ENCODE measurements at places on chromosomes 1 and 21.

DNA sequence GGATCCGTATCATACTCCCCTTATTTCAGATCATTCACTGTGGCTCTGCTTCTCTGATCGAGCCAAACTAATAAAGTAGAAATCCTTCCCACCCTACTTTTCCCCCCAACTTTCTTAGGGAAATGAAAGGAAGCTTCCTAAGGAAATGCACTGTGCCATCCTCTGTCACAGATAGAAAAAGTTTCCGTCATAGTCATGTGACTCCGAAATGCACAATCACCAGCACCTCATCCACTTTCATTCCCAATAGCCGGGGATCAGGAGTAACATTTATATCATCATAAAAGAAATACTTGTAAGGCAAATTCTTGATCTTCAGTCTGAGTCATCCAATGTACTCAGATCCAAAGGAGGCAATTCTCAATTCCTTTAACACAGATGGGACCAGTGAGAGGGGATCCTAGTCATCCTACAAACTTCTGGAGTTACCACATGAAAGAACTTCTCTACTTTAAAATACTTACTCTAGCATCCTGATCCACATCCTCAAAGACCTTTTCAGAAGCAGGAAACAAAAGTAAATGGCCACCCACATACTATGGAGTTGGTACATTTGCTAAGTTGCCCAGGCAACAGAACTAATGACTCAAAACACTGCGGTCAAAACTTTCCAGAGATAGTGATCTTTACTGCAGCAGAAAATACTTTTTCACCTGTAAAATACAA lies 97.8 kb upstream of the ZC3H11B start:
- no peak for DNase-seq

GRCh38 chr21:38753114-38753513 lies 52.6 kb upstream of the ETS2 start:
- no peak for DNase-seq

DNA sequence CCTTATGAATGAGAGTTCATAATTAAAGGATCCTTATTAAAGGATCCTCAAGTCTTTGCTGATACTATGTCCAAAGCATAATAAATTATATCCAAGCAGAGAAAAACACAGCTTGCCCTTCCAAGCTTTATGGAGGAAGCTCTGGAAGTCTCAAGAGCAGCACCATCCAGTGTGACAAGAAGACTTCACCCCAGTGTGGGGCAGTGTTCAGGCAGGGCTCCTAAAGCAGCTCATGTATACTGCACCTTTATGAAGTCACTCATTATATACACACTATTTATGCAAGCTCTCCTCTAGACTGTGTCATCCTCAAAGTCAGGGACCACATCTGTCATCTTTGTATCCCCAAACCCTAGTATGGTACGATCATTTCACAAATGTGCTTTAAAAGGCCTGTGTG lies 11.9 kb upstream of the CCN1 start:
- DNase-seq: no peak

DNA sequence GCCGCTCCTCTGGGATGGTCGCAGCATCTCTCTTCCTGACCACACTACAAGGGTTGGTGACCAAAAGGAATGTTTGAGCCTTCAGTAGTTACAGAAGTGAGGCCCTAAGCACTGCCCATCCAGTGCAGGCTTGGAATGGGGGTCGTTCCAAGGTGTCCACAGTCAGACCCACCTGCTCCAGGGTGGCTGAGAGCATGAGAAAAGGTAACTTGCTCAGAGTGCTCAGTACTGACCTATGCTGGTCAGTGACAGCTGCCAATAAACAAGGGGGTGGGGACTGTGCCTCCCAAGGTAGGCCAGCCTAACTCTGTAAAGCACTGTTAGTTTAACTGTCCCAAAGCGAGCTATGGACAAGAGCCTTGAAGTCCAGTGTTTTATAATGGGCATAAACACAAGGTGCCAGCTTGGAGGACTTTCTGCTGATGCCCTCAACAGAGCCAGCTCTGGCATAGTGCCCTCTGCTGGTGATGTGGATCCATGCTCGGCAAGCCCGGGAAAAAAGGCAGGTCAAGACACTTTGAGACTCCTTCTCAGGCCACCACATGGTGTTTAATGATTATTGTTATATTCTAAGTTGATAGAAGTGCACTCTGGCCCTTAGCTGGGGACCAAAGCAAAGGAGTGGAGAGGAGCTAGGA lies 78.1 kb upstream of the DNAH14 start:
- DNase-seq: peak; percentile 40

DNA sequence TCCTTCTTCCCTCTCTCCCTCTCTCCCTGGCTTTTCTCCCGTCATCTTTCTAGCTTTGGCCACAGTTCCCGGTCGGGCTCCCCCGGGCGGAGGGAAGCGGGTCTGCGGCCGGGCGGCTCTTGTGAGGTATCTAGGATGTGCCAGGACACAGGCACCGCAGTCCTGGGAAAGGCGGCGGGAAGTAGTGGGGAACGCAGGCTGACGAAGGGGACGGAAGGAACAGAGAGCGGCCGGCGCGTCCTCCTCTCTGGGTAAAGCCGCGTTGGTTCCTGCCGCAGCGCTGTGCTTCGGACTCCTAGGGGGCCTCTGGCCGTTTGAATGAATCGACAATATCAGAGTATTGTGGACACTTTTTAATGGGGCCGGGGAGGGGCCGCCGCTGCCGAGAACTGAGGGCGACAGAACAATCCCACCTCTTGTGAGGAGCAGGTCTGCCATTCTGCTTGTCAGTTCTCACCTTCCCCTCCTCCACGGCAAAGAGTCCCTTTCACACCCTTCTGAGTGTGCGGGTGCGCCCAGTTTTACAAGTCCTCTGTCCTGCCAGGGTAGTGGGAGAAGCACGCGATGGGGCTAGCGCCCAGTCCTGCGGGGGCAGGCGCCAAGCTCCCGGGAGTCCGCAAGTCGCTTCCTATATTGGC lies 1.2 kb upstream of the LHX9 start:
- DNase-seq: no peak

DNA sequence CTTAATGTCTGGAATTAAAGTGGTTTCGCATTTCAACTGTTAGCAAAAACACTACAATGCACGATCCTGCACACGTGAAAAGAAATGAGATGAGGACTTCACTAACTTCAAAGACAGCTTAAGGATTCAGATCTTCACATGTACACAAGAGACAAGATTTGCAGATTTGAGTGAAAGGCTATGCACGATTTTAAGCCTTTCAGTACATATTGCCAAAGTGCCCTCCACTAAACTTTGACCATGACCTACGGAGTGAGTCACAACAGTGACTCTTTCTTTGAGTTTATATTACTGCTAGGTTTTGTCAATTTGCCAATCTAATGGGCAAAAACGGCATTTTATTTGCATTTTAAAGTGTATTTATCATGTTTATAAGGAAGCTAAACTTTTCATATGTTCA lies 41.2 kb upstream of the CR1L start:
- DNase-seq: no peak

DNA sequence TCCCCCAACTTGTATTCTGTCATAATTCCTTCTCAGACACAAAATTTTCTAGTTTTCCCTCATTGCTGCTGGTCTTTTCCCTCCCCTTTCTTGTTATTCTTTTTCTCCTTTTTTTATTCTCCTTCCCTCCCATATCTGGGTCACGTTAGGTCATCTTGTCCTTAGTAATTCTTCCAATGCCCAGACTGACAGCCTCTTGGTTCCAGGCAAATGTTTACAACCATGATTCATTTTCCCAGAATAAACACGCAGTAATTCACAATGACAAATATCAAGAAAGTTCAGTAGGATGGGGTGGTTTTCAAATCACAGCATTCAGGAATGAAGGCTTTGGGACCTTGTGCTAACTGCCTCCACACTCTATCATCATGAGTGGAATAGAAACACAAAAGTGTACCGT lies 25.2 kb downstream of the NHLH2 start:
- no peak for DNase-seq

DNA sequence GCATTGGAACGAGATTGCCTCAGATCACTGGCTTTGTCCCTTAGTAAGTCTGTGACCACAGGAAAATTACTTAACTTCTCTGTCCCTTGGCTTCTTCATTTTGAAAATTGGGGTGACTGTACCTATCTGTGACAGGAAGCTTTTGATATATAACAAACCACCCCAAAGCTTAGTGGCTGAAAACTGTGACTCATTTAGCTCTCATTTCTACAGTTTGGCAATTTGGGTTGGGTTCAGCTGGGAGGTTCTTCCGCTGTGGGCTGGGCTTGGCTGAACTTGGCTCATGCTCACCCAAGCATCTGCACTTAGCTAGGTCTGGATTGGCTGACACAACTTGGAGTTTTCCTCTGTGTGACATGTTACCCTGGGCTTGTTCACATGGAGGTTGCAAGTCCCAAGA lies 14.0 kb downstream of the C1orf94 start:
- DNase-seq: no peak

- no peak for DNase-seq
Measured at GRCh38 chr1:201888282-201889089, at the start of gene SHISA4. SHISA4 (plus strand) TSS chr1:201888898; CDS start chr1:201888995, 97 bp downstream.

GRCh38 chr1:166343276-166343675 lies 176.5 kb upstream of the FAM78B start:
- DNase-seq: no peak

DNA sequence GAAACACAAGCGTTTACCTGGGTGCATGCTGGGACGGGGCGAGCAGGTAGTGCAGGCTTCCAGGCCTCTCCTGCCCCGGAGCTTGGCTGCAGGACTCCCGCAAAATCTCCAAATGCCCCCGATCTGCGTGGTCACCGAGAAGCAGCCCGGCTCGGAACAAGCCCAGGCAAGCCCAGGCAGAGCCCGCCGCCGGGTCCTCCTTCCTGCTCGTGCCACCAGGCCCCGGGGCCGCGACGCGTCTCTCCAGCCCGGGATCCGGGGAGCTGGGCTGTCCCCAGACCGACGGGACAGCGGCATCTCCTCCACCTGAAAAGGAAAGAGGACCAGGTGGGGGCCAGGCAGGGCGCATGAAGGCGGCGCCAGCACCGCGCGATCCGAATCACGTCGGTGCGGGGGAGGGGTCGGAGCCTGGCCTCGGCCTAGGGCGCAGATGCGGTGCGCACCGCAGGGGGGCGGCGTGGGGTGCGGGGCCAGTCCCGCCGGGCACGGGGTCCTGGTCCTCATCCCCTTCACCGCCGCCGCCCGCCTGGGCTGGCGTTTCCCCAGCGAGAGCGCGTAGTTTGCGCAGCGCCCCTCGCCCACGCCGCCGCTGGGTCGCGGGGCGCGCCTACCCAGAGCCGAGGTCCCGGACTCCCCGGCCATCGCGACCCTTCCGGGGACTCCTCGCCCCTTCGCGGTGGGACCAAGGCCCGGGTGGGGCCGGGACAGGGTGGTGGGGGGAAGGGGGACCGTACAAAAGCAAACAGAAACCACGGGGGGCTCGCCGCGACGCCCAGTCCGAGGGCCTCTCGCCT lies 52.4 kb upstream of the H6PD start:
- DNase-seq: no peak

- no peak for DNase-seq
Measured at GRCh38 chr1:30445449-30445848, 277.9 kb downstream of the MATN1 start.

- no peak for DNase-seq
Measured at GRCh38 chr21:42493109-42494060, 2.6 kb downstream of the RSPH1 start.

- no peak for DNase-seq
Measured at GRCh38 chr1:71559880-71560279, 479.0 kb upstream of the ZRANB2 start.

DNA sequence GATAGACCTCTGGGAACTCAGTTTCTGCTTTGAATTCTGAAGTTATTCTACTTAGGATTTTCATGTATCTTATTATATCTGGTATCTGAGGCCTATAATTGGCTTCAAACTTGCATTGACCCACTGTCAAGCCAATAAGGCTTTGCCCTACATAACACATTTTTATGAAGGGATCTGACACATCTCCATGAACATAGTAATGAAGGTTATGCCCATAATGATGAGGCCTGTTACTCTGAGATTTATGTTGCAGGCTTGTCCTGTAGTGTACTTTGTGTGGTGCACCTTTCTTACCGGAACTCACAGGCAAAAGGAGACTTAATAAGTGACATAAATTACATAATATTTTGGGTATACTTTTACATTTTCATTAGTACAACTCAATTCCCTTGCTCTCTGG lies 14.1 kb downstream of the RGL1 start:
- no peak for DNase-seq

- DNase-seq: no peak
Measured at GRCh38 chr21:36835383-36835795, 131.1 kb downstream of the HLCS start.

GRCh38 chr1:47508702-47509431 lies 71.0 kb downstream of the FOXD2 start:
- DNase-seq: no peak

DNA sequence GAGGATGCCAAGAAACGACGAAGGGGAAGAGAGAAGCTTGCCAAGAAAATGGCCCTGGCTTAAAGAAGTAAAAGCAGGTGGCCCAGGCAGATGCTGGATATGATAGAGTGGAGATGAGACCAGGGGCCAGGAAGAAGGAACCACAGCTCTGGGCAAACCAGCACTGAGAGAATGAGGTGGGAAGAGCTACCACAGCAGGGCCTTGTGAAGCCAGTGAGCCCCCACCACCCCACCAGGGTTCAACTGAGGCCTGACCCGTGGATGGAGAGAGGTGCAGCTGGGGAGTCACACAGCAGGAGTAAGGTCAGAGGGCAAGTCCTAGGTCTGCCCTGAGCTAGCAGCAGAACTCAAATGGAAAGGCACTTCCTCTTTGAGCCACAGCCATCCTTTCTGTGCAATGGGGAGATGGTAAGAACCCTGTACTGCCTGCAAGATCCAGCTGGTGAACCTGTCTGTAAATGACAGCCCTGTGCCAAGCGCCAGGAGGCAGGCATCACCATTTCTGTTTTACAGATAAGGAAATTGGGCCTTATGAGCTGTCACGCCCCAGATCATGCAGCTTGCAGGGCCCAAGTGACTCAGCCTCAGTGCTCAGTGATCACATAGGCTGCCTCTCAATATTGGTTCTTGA lies 8.5 kb downstream of the SH3BGRL3 start:
- peak; percentile 63 for DNase-seq

- no peak for DNase-seq
Measured at GRCh38 chr1:63864224-63864641, 90.4 kb downstream of the ROR1 start.

DNA sequence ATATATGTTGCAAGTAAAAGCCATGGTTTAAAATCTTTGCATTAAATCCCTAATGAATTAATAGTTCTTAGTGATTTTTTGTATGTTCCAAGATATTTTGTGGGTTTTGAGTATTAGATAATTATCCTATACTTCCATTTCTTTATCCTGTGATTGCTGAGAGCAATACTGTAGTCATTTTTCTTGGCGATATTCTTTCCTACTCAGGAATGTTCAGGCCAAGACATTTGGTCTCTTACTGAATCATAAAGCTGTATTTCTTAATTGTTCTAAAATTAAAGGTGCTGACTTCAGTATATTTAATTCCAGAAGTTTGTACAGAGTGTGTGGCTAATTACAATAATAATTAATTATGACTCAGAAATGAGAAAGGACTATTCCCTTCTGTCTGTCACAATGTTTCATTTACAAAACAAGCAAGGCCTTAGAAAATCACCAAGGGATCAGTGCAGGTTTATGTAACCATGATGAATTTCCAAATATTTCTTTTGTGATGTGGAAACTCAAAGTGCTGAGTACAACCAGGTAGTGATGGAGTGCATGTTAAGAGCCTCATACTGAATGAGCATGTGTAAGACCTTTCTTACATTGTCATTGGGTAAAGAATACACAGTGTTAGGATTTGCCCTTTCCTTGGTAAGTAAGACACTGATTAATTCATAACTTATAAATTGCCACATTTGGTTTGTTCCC lies 161.2 kb downstream of the HMCN1 start:
- no peak for DNase-seq

Measured in stimulated activated CD4-positive, alpha-beta T cell treated with anti-CD3 and anti-CD28 coated beads, Interleukin-12 subunit alpha, Interleukin-12 subunit beta, amount 100 ng/mL, for 48 hours (primary cell).